ENCODE measurements at places on chromosomes 5 and 9.
A peak's percentile ranks its signal among the peaks of the same experiment; 100 is the strongest.

- no peak for DNase-seq
Measured at GRCh38 chr5:176732736-176733405, 77.5 kb upstream of the UNC5A start.

DNA sequence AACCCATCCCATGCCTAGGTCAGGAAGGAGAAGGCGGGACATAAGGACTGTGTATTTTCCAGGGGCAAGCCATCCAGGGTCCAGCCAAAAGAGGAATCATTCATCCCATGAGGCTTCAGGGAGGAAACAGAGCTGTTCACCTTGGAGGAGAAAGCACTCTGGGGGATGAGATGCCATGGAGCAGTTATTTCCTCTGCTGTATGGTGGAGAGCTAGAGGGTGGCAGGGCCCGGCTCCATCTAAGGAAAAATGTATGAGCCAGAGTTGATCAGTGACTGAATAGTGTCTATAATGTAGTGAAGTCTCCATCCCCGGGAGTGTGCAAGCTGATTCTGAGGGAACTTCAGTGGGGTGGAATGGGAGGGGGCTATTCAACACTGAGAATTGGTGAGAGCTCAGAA is 8.0 kb downstream of the ENHO start:
- DNase-seq: no peak

- DNase-seq: no peak
Measured at GRCh38 chr5:27403243-27403882, 365.0 kb upstream of the CDH9 start.

- no peak for DNase-seq
Measured at GRCh38 chr9:105236261-105236660, 8.2 kb upstream of the SLC44A1 start.

GRCh38 chr5:71651579-71651978 is 64.4 kb downstream of the MCCC2 start:
- DNase-seq: peak; percentile 83

- no peak for DNase-seq
Measured at GRCh38 chr5:169204788-169205400, 96.0 kb downstream of the SLIT3 start.

DNA sequence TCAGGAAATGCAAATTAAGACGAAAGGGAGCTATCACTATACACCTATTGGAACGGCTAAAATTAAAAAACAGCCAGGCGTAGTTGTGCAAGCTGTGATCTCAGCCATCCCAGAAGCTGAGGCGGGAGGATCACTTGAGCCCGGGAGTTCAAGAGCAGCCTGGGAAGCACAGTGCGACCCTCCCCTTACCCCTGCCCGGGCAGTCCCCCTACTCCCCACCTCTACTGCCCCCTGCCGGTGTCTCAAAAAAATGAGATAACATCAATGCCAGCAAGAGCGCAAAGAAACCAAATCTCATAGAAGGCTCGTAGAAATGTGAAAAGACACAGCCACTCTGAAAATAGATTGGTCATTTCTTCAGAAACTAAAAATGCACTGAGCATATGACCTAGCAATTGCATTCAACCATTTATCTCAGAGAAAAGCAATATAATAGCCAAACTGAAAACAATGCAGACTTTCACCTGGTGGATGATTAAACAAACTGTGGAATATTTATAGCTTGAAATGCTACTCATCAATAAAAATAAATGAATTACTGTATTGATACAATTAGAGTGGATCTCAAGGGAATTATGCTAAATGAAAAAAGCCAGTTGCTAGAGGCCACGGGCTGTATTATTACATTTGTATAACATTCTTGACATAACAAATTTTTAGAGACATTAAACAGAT is 20.6 kb downstream of the OR2V2 start:
- DNase-seq: peak; percentile 42

- peak; percentile 20 for DNase-seq
Measured at GRCh38 chr5:74630453-74631066, 10.0 kb downstream of the ENC1 start.

- DNase-seq: peak; percentile 79
Measured at GRCh38 chr5:123441408-123441807, 18.2 kb upstream of the CEP120 start.

DNA sequence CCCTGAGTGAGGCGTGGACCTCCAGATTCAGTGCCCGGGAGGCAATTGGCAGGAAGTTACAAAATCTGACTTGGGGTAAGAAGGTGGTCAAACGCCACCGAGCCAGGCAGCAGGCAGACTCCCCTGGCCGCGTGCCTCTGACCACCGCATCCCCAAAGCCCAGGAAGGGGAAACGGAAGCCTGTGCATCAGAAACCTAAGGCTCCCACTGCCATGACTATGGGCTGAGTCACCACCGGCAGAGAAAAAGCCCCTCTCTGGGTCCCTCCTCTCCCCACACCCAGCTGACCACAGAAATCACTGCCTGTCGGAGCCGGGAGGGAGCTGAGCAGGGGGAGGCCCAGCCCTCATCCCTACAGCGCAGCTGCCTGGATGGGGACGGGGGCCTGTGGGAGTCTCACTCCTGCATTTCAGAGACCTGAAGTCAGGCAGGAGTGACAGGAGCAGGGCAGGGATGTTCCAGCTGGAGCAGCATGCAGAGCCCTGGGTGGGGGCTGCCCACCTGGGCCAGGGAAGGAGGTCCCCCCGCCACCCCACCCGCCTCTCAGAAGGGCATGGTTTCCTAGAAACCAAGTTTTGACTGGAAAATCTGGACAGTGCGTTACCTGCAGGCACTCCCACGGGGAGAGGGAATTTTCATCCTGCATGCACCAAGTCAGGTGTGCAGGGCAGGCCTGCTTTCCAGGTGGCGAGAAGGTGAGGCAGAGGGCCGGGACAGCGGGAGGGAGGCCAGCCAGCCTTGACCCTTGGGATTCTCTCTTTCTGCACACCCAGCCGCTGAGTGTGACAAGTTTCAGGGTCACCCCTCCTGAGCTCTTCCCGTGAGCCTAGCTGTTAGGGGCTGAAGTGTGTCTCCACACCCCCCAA is 68.2 kb downstream of the LRSAM1 start:
- peak; percentile 81 for DNase-seq

- no peak for DNase-seq
Measured at GRCh38 chr9:98442114-98442513, 186.7 kb upstream of the TBC1D2 start.

GRCh38 chr5:160088805-160089204 is 30.4 kb downstream of the PWWP2A start:
- no peak for DNase-seq

DNA sequence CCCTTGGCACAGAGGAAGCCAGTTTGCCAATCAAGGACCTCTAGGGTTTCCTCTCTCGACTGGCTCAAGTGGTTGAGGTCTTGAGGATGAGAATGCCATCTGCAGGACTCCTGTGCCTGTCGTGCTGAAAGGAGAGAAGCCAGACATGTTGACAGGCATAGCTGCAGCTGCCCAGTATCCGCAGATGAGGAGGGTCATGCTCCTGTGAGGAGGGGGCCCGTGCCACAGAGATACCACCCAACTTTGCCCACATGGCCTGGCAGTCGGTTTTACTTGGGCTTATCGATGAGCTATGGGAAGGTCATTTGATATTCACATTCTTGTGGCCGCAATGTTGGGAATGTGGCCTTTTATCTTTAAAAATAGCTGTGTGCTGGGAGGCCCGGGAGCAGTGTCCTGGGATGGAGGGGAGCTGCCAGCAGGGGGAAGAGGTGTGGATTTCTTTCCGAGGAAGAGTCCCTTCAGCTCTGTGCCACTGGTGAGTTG is 17.4 kb downstream of the FRMPD1 start:
- DNase-seq: no peak

- DNase-seq: no peak
Measured at GRCh38 chr5:64462391-64462790, 43.4 kb upstream of the RGS7BP start.

DNA sequence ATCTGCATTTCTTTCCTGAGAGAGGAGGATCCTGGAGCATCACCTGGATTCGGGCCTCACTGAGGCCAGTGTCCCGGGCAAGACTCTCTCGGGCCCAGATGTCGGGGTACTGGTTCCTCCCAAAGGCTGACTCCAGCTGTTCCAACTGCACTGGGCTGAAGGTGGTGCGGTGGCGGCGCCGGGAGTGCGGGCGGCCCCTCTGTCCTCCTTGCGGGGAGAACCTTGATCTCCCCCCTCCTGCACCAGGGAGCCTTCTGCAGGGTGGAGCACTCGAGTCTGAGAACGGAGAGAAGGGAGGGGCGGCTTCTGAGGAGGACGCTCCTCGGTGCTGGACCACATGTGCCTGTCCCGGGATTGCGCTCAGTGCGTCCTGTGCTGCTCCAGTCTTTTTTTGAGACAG is 2.0 kb downstream of the PROP1 start:
- no peak for DNase-seq

DNA sequence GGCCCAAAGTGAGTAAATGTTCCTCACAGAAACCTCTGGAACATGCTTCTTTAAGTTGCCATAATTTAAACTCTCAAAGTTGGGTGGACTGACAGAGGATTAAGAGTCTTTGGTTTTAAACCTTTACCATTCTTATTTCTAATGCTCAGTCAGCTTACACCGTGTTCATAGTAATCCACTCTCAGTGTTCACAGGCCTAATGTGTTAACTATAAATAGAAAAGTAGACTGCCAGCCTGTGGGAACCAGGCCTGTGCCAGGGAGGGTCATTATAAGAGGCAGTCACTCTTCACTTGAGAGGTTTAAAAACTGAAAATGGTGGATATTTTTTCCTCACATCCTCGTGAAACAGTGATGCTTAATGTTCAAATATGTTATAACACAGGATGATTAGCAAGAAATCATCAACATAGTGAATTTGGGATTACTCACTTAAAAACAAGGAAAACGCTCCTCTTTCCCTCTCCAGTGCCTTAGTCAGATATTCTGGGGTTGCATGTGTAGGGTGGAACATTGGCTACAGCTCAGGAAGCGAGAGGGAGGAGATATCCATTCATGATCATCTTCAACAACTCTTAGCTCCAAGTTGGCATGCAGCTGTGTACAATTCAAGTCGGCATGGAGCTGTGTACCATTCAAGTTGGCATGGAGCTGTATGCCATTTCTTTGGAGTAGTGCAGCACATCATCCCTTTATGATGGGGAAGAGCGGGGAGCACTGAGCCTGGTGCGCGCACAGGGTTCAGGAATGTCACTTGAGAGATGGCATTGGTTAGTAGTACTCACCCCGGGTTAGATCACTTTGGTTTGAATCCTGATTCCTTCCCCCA is 65.8 kb downstream of the KIAA1958 start:
- DNase-seq: no peak

- no peak for DNase-seq
Measured at GRCh38 chr9:114384836-114385396, 2.9 kb downstream of the AKNA start.

- DNase-seq: no peak
Measured at GRCh38 chr5:125011419-125011818, 265.0 kb upstream of the ZNF608 start.

- no peak for DNase-seq
Measured at GRCh38 chr5:139949710-139950109, 93.4 kb downstream of the NRG2 start.

GRCh38 chr9:79221084-79221483 is 350.7 kb upstream of the TLE4 start:
- DNase-seq: peak; percentile 2

DNA sequence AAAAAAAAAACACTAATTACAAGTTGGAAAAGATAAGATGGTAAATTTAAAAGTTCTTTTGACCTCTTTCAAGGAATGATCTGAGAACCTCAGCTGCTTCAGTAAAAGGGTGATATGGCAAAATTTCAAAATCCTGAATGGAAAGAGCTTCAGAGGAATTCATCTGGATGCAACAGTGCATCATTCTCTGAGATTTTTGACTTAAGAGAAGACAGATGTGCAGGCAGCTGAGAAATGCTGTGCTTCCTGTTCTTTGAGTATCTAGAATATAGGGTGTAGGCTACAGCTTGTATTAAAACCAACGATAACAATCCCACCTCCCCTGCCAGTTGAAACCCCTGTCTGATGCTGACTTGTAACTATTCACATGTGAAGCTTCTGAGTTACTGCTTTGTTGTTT is 6.2 kb downstream of the FRMPD1 start:
- no peak for DNase-seq

- no peak for DNase-seq
Measured at GRCh38 chr9:750249-750967, 91.1 kb upstream of the DMRT1 start.

DNA sequence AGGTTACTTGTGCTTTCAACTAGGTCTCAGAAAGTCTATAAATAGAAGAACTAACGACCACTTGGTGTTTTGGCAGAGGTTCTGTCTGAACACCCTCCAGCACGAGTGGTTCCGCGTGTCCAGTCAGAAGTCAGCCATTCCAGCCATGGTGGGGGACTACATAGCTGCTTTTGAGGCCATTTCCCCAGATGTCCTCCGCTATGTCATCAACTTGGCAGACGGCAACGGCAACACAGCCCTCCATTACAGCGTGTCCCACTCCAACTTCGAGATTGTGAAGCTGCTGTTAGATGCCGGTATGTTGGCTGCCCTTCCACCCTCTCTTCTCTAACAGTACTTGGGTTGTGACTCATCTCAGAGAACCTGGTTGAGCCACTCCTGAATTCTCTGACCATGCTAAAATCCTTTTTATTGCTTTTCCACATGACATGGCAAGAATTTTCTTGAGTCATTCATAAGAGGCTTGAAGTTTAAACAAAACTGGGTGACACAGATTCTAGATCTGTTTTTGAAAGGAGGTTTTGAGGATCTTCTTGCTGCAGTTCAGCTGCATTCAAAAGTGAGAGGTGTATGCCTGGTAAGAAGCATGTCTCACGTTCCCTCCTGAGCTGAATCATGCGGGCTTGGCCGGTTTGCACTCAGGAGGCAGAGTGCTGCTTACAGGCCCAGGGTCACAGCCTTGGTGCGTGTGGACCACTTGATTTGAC is 103.1 kb upstream of the DMRT1 start:
- no peak for DNase-seq

GRCh38 chr9:137029058-137029936 is 1.3 kb upstream of the ABCA2 start:
- peak; percentile 84 for DNase-seq

- DNase-seq: peak; percentile 20
Measured at GRCh38 chr9:122190597-122191381, 31.1 kb downstream of the MORN5 start.

DNA sequence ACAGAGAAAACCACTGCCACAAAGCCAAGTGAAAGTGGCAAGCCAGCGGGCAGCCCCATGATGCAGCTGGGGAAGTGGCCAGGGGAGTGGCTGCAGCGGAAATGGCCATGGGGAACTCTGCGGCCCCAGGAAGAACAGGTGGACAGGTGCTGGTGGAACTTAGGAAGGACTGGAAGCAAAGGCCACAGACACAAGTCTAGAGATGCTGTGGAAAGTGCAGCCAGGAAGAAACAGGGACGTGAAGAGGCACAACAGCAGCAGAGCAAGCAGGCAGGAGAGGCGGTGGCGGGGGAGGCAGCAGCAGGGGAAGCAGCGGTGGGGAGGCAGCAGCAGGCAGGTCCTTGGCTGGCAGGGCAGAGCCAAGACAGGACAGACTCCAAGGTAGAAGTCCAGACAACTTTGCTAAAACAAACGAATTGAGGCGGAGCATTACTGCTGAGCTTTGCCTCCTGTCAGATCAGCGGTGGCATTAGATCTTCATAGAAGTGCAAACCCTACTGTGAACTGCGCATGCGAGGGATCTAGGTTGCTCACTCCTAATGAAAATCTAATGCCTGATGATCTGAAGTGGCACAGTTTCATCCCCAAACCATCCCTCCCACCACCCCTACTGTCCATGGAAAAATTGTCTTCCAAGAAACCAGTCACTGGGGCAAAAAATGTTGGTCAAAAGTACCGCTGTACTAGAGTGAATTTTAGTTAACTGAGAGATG is 11.8 kb downstream of the SURF6 start:
- no peak for DNase-seq
